ENCODE measurements at places on chromosomes 2 and 18.

- no peak for DNase-seq
Observed at GRCh38 chr18:34697233-34697632, 12.9 kb upstream of the DTNA start.

GRCh38 chr18:68024716-68025115, 508.2 kb upstream of the DSEL start:
- DNase-seq, result no peak

- no peak for DNase-seq
Observed at GRCh38 chr2:77232909-77233425, 289.2 kb downstream of the LRRTM4 start.

- DNase-seq, result no peak
Observed at GRCh38 chr2:61967262-61967661, 61.8 kb downstream of the COMMD1 start.

- no peak for DNase-seq
Observed at GRCh38 chr18:48300463-48300961, 108.7 kb downstream of the ZBTB7C start.

Data from activated CD8-positive, alpha-beta memory T cell treated with anti-CD3 and anti-CD28 coated beads for 4 hours (primary cell).